Astrocyte of the spinal cord (primary cell): ENCODE measurements at places on chromosomes 7 and 10.
A peak's percentile ranks its signal among the peaks of the same experiment; 100 is the strongest.

GRCh38 chr10:107546284-107546683 is 381.8 kb upstream of the SORCS1 start:
- DNase-seq, result peak; percentile 41

- peak; percentile 7 for DNase-seq
These were observed 454.7 kb upstream of the FOXK1 start for GRCh38 chr7:4227105-4228010.

DNA sequence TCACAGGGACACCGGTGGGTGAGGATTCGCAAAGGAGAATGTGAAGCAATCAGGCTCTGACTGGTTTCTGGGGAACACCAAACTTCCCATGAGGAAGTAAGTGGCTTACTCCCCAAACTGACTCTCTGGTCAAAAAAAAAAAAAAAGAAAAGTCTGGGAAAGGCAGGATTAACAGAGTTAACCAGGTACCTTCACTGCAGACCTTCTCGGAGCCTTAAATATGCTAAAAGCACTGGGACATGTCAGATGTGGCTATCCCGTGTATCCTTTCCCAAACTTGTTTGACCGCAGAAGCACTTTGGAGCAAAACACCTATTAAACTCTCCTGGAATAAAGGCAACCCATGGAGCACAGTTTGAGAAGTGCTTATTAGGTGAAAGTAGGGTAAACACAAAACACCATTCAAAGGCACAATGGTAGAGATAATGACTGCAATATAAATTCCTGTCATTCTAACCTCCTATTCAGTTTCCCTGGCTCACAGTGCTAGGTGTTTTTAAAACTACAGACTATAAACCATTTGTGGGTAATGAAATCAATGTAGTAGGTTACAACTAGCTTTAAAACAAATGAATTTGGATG is 44.1 kb upstream of the MXI1 start:
- DNase-seq, result no peak

DNA sequence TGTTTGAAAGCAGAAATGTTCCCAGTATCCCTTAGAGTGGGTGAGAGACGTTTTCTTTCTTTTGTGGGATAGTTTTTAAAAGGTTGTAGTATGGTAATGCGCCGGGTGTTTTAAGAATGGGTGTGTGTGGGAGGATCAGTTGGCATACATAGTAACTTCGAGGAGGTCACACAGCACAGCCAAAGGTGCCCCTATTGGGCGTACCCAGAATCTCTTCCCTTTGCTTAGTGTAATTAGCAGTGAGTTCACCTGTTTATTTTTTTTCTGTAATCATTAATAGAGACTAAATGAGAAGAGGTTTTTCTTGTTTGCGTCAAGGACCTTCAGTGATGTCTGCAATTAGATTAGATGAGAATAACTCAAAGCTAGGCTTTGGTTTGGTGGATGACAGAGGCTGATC is 1.5 kb downstream of the PLEKHA8 start:
- no peak for DNase-seq

GRCh38 chr10:47402641-47403301 is 18.7 kb upstream of the ZNF488 start:
- DNase-seq, result peak; percentile 90

- DNase-seq, result no peak
These were observed 2.6 kb downstream of the TMEM243 start for GRCh38 chr7:87216701-87217508.

GRCh38 chr10:110171032-110171431 is 36.4 kb upstream of the MXI1 start:
- no peak for DNase-seq
